ENCODE measurements at places on chromosomes 11 and 22. TPM values are rescaled to one million over a fixed set of nuclear protein-coding genes. Genes with fewer than 3 reads are reported as not detected.

DNA sequence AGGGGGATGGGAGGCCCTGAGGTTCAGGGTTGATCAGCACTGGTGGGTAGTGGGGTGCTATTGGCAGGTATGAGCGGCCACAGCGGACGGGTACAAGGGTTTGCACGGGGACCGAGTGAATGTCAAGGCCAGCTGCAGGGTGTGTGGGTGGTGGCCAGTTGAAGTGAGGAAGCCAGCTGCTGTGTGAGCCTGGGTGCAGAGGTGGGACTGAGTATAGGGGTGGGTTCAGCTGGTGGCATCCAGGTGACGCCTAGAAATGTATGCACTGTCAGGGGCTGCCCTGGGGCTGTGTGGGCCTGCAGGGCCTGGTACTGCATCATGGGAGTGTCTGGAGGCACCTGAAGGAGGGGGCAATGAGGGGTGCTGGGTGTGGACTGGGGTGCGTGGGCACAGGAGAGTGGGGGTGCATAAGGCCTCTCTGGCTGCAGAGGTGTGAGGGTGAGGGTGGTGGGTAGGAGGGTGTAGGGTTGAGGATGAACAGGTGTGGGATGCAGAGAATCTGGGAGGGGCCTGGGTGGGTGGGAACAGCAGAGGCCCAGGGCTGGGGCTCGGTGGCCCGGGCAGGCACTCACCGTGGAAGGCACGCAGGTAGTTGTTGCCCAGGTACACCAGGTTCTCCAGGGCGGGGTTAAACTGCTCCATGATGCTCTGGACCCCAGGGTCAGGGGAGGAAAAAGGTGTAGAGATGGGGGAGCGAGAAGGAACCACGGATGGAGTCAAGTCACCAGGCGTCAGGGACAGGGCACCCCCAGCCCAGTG, 1.7 kb downstream of the BAIAP2L2 start:
- DNase-seq = no peak

The CRYAB gene
- 8,906 TPM for total RNA-seq

DNA sequence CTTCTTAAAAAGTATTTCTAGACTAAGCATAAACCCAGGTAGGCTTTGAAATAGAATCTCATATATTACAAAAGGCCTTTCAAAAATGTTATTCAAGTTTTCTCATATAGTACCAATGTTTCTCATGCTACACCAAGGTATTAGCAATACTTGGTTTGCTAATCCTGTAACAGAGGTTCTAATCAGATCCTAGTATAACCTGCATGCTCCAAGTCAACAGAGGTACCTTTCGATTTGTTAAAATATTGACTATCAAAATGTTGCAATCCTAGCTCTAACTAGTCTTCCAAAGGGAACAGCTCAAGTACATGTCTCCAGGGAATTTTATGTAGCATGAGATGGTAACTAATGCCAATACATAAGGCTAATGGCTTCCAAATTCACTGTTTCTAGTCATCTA, 98.1 kb upstream of the APOA1 start:
- DNase-seq = no peak

The C11orf65 gene
- 0.64 TPM for total RNA-seq

DNA sequence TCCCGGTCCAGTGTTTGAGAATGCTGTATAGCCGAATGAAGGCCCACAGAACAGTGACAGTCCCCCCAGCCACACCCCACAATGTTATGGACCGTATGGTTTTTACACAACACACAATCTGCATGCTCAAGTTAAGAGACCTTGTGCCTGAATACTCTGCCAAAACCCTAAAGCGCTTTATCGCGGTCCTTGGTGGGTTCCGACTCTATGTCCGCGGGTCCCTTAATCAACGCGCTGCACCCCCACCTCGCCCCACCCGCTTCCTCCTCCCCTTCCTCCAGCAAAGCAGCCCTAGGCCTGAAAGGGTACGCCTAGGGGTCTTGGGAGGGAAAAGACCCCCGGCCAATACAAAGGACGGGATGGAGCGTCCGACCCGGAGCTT, 442 bp downstream of the COPB1 start:
- DNase-seq = peak; percentile 49

- DNase-seq = no peak
Observed at GRCh38 chr11:36432093-36432469, 78.0 kb downstream of the TRAF6 start.

DNA sequence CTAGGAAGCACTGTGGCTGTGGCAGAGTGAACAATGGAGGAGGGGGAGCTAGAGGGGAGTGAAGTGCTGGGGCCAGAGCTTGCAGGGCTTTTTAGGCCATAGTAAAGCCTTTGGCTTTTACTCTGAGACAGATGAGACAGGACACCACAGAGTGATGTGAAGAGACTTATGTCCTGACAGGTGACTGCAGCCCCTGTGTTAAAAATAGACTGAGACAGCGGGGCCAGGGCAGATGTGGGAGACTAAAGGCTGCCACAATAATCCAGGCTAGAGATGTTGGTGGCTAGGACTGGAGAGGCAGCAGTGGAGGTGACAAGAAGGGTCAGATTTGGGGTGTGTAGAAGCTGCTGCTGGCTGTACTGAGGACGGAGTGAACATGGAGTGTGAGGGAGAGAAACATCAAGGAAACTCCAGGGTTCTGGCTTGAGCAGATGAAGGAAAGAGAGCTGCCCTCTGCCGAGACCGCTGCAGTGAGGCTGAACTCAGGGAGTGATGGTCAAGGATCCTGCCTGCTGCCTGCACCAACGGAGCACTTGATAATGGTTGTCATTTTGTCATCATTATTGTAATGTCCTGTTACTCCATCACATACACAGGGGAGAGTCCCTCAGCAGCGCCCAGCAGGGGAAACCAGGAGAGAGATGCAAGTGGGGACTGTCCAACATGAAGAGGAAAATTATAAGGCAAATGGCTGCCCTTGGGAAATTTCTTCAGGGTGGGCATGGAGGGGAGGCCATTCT, 27.4 kb downstream of the SLC43A1 start:
- no peak for DNase-seq

DNA sequence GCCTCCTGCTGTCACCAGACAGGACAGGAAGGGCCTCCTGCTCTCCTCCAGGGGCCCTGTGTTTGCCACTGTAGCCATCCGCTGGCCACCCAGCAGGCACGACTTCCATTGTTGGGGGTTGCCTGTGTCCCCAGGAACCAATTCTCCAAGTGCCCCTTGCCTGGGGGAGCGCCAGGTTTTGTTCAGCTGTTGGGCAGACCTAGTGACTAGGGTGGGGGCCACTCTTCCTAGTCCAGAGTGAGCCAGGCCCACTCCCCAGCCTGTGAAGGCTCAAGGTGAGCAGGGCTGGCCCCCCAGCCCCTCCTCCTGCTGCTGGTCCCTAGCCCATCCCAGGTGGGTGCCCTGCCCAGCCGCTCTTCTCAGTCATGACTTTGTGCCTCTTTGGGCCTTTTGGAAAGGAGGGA, 30.9 kb downstream of the OSBPL5 start:
- peak; percentile 10 for DNase-seq

The PHLDB1 gene
- total RNA-seq = 110 TPM

The OR9Q2 gene
- not detected for total RNA-seq

- peak; percentile 84 for DNase-seq
Observed at GRCh38 chr11:94926698-94927237, 46.6 kb downstream of the CWC15 start.

DNA sequence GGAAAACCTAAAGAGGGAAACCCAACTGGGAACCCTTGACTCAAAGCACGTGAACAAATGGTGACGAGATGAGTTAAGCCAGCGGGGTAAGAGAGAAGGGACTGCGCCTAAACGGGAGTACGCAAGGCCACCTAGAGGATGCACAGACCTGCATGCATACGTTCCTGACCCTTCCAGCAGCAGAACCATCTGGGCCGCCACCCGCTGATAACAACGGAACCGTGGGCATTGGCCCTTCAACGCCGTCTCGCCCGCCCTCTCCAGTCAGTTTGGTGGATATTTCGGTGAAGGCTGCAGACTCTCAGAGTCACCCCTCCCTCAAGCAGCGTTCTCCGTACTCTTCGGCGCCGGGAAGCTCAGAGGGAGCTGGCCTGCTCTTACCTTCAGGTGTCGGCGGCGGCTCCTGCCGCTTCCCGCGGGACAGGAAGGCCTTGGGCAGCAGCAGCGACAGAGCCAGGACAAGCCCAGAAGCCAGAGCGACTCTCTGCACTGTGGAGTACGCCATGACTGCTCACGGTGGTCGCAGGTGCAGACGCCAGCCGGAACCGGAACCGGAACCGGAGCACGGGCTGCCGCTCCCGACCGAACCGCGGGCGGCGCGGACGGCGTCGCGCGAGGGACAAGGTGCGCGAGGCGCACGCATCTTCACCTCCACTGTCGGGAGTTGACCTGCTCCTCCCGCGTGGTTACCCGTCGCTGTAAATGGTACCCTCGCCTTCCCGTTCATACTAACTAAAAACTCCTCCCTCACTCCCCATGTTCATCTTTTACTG, at the start of gene RIC3:
Gene RIC3, minus strand, starts transcription at position 541 of the 773 bp plus-strand sequence. Its CDS starts 36 bp downstream, at position 505.
- peak; percentile 16 for DNase-seq

The BTG4 gene
- total RNA-seq = not detected

DNA sequence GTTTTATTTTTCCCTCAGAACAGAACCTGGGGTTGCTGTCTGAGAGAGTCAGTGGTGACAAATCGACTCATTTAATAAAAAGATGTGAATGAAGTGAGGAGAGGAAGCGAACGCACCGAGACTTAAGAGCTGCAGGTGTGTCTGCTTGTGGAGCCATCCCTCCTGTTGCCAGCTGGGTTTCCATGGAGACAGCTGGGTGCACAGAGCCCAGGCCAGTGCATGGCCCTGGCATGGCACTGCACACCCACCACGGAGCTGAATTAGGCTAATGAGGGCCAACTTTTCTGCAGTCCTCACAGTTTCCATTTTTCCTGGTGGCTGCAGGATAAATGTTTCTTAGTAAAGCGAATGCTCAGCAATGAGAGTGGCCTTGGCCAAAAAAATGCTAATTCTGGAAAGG, 750.2 kb downstream of the OPCML start:
- no peak for DNase-seq

DNA sequence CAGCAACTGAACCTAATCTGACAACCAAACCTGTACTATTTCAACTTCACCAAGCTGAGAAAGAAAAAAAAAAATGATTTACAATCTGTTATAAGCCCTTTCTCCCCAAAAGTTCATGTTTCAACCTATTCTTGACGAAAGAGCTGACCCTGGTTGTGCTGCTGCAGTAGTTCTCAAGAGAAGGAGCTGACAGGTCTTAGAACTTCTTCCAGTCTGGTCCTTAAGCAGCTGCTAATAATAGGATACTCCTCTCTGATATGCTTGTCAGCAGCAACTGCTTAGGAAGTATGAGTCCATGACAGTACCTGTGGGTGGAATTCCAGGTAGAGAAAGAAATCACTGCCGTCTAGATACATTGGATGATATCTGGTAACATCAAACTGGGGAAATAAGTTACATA, 735.1 kb upstream of the CCDC90B start:
- no peak for DNase-seq

The OR4C45 gene
- total RNA-seq = not detected

The SYTL2 gene
- total RNA-seq = 3.5 TPM

The KDELR3 gene
- total RNA-seq = 12.4 TPM

DNA sequence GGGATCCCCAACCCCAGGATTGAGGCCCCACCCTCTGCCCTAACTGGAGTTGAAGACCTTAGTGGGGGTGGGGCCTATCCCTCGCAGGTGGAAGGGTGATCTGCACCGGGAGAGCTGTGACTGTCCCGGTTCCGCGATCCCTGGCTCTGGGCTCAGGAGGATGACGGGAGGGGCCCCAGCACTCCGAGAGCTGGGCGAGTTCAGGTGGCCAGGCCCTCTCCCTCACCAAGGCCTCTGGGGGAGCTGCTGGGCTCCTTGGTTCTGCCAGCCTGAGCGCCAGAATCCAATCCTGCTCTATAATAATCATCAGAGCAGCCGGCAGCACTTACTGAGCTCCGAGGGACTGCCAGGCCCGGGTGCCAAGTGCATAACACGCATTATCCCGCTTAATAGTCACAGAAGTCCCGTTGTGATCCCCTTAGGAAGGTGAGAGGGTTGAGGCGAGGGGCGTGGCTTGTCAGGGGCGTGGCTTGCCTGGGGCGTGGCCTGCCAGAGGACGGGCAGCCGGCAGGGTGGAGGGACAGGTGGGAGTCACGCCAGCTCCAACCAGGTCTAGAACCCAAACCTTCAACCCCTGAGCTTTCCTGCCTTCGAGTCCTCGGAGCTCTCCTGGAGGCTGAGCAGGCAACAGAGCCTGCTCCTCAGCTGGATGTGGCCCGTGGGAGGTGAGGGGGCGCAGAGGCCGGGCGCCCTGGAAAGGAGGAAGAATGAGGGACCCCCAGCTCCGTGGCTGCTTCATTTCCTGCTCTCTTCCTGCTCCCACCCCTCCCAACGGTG, 7.3 kb upstream of the SYT7 start:
- DNase-seq = peak; percentile 66

GRCh38 chr11:134118006-134118405, 49.1 kb downstream of the JAM3 start:
- no peak for DNase-seq

All from heart right ventricle (tissue), 16 donors.